ENCODE measurements at places on chromosomes 7 and 10.

DNA sequence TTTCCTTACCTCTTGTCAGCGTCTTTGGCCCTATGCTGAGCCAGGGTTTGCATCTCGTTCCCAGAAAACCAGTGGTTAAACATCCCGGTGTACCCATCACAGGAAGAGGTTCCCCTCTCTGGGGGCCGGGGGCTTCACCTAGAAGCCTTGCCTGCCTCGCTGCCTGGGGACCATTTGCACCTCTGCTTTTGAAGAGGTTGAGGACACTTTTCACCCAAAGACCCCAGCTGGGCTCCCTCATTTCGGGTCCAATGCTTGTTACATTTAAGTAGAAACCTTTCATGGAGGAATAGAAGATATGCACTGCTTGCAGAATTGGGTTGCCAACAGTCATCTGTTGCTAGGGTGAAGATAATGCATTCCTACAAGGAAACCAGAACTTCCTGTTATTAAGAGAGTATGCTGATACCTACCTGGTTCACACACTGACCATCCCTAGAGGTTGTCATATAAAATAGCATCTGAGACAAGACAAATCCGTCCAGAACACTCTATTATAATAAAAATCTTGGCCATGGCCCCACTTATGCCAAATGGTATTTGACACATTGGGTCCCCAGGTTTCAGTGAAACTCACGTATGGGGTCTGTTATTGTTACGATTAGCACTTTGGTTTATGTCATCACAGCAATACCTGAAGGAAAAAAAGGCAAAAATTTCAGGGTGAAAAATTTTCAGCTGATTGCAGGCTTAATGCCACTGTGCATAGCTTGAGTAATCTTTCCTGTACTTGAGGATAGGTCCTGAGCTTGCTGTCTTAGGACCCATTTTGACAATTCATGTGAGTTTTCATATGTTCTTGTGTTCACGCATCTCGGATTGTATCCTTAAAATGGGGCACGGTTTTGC lies 917 bp downstream of the ZNF365 start:
- no peak for DNase-seq

DNA sequence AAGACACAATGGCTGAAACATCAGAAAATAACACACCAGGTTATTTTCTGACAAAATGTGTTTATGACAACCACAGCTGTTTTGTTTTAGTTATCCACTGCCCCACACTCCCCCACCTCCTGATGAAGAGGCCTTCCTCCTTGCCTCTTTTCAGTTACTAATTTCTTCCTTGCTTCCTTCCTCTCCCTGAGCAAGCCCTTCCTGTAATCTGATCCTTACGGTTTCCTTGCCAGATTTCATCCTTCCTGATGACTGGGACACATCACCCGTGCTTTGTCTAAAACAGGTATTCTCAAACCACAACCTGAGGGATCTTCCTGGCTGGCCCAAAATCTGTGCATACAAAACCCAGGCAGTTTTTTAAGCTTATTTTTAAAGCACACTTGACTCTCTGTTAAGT lies 39.4 kb downstream of the CHST15 start:
- DNase-seq, result no peak

GRCh38 chr10:62506371-62506770 lies 132.2 kb downstream of the ZNF365 start:
- DNase-seq, result no peak

GRCh38 chr7:120992965-120993494 lies 4.5 kb downstream of the CPED1 start:
- DNase-seq, result no peak

GRCh38 chr10:132514821-132515520 lies 22.6 kb upstream of the INPP5A start:
- DNase-seq, result no peak

Measured in glomerular endothelial cell (primary cell).